ENCODE measurements at places on chromosomes 5 and 9.

- no peak for DNase-seq
Measured at GRCh38 chr9:25994605-25995004, 316.4 kb upstream of the TUSC1 start.

DNA sequence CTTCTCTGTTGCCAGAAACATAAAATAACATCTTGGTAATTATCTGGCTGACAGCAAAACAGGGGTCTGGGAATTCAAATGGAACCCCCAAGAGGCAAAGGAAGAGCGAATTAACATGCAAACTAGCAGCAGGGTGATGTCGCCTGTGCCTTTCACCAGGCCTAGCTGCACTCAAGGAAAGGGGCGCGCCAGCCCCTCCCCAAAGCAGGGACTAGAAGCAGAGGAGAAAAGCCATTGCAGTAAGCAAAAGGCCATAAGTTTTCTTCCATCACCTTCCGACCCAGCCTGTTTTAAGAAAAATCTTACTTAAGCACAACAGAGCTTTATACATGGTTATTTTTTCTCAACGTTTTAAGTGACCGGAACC, 539 bp downstream of the POC5 start:
- no peak for DNase-seq

DNA sequence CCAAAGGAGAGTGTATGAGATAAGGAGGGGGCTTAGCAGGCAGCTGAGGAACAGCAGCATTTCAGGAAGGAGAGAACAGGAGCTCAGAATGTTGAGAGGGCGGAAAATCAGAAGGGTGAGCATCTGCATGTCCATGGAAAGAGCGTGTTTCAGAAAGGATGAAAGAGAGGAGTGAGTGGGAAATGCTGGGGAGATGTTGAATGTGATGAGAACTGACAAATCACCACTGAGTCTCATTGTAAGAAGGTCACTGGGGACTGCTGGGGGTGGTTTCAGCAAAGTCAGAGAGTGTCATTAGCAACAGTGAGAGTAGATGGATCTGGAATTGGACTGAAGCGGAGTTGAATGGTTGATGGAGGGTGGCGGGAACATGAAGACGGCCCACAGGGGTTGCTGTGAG, 65.8 kb downstream of the ANKRD33B start:
- DNase-seq: no peak

DNA sequence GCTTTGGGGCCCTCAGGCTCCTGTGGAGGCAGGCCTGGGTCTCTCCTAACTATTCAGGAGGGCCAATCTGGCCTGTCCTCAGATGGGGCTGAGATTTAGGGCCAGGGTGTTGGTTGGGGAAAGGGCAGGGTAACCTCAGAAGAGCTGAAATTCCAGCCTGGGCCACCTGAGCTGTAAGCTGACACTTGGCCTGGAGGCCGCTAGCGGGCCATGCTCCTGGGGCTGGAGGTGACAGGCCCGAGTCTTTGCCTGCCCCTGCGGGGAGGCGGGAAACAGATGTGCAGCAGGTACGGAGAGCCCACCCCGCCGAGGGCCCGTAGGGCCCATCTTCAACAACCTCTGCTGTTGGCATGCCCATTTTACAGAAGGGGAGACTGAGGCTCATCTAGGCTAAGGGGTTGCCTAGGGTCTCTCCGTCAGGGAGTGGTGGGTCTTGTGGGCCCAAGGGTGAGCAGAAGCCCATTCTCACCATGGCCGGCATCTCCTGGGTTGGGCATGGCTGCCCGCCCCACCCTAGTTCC, 69.5 kb downstream of the RXRA start:
- DNase-seq: no peak

GRCh38 chr5:178462816-178463215, 127.4 kb downstream of the COL23A1 start:
- DNase-seq: no peak

GRCh38 chr5:55708732-55709131, 3.4 kb downstream of the SLC38A9 start:
- peak; percentile 51 for DNase-seq

- DNase-seq: no peak
Measured at GRCh38 chr5:172815631-172816030, 18.4 kb upstream of the ERGIC1 start.

GRCh38 chr5:75611311-75612225, at the start of gene ANKDD1B:
Gene ANKDD1B, plus strand, starts transcription at chr5:75611453. Its CDS starts 182 bp downstream, at chr5:75611635.
- peak; percentile 43 for DNase-seq

- no peak for DNase-seq
Measured at GRCh38 chr5:149257131-149257530, 14.5 kb upstream of the AFAP1L1 start.

DNA sequence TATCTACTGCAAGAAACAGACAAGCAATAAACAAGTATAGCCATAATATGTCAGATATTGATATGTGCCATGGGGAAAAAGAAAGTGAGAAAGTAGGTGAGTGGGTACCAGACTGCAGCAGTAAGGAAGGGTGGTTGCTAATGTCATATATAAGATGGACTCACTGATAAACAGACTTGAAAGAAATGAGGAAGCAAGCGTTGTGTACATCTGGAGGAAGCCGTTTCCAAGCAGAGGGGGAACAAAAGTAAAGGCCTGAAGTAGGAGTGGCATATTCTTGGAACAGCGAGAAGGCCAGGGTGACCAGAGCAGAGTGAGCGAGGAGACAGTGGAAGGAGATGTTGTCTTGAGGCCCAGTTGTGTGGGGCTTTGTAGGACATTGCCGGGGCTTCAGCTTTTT, 142.2 kb upstream of the MAP3K1 start:
- no peak for DNase-seq

DNA sequence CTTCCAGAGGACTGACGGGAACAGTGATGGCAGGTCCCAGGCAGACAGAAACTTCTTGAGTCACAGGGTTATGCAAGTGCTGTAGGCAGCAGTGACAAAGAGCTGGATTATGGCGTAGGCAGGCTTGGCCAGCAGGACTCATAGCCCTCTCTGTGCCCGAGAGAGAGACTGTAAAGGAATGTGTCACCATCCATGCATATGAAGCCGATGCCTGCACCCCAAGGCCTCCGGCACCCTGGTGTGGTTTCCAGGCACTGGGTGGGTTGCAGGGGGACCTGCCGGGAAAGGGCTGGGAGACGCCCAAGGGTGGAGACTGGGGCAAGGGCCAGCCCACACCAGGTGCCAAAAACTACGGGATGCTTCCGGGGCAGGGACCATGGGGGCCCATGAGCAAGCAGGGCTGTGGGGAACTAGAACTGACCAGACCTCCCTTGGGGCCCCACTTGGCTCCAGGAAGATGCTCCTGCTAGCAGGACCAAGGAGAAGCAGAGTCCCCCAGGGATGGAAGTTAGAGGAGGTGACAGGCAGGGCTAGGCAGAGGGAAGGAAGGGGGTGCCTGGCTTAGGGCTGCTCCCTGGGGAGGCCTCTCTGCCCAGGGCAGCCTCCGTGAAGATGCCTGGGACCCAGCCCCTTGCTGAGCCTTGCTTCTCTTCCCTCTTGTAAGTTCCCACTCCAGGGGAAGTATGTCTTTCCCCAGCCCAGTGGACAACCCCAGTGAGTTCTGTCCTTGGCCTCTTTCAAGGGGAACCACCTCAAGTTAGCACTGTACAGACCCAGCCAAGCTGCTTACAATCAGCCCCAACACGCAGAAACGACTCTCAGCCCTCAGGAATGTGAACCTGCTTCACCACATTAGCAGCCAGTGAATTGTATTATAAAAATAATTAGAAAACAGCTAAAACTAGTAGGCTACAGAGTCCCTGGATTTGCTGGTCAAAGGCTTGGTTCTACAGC, 10.5 kb upstream of the IPPK start:
- peak; percentile 46 for DNase-seq

- DNase-seq: no peak
Measured at GRCh38 chr5:127585661-127586060, 63.2 kb upstream of the CTXN3 start.

DNA sequence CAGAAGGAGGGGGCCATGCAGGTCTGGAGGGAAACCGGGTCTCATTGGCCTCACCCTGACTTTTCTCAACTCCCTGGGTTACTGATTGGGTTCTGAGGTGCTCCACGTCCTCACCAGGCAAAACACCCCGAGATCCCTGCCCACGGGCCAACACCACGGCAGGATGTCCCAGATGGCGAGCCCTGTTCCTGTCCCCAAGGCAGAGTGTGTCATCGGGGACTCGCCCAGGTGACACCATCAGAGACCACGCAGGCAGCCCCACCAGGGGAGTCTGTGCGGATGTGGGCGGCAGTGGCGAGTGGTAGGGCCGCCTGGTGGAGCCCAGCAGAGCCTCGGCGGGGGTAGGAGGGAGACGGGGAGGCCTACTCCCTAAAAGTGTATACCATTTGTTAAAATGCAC, 59.0 kb upstream of the UBAC1 start:
- no peak for DNase-seq

- peak; percentile 98 for DNase-seq
Measured at GRCh38 chr5:57692582-57693487, 210.2 kb upstream of the ACTBL2 start.

DNA sequence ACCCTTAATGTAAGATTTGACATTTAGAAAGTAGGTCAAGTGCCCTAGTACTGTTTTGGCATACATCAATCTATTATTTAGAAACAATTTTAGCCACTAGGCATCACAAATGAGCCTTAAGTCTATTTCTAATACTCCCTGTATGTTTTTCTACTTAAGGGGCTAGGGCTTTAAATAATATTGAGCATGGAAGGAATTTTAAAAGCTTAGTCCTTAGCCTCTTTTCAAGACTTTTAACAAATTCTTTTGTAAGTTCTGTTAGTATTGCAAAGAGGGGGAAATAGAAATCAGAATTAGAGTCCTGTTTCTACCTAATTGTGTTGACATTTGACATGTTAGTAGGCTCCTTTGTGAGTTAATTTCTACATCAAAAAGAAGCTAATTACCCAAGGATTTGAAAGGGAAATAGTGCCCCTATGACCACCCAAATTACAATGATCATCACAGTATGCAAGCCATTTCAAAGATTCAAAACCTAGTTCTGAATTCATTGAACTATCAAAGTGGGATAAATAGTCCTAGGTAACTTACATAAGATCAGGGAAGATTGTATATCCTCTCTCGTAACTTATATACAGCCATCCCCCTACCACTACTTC, 647.8 kb upstream of the ACO1 start:
- no peak for DNase-seq

GRCh38 chr5:112637343-112637742, 100.3 kb upstream of the APC start:
- DNase-seq: peak; percentile 2

DNA sequence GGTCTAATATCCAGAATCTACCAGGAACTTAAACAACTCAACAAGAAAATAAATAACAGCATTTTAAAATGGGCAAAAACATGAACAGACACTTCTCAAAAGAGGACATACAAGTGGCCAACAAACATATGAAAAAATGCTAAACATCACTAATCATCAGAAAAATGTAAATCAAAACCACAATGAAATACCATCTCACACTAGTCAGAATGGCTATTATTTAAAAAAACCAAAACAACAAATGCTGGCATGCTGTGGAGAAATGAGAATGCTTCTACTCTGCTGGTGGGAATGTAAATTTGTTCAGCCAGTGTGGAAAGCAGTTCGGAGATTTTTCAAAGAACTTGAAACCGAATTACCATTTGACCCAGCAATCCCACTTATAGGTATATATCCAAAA, 63.1 kb downstream of the ADAMTS6 start:
- peak; percentile 16 for DNase-seq

DNA sequence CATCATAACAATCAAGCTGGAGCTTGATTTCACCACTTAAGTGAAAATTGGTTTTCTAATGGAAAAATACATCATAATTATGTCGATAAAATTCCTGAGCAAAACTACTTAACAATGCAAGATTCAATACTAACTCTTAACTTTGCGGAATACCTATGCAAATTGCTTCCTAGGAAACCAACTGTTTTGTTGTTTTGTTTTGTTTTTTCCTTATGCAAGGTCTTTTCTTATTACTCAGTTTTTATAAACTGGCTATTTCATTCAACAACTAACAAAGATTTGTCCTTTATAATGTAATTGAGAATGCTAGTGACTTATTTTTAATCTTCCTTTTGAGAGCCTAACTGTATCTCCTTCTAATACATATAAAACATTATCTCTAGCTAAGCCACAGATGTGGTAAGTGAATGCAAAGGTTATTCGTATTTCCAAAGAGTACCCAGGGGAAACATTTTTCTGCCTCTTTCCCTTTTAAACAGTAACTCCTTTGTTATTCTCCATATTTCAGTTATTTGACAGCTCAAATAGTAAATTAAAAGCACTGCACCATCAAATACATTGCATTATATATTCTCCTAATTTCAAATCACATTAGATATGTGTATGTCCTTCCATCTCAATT, 609.4 kb downstream of the SLCO4C1 start:
- no peak for DNase-seq

- DNase-seq: peak; percentile 51
Measured at GRCh38 chr5:133015466-133015865, 10.9 kb downstream of the ZCCHC10 start.

DNA sequence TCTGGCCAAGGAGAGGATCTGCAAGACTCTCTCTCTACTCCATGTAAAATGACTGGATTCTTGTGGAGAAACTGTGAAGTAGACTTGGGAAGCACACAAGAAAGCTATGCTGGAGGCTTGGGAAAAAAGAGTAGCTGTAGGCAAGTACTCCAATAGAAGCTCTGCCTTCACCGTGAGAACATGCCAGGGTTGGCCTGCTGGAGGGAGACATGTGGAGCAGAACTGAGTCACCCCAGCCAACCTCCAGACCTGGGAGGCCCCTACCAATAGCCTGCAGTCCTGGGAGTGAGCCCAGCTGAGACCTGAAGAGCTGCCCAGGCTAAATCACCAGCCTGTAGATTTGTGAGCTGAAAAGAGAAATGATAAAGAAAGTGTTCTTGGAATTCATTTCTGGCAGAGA, 66.6 kb downstream of the DEPDC1B start:
- peak; percentile 84 for DNase-seq

DNA sequence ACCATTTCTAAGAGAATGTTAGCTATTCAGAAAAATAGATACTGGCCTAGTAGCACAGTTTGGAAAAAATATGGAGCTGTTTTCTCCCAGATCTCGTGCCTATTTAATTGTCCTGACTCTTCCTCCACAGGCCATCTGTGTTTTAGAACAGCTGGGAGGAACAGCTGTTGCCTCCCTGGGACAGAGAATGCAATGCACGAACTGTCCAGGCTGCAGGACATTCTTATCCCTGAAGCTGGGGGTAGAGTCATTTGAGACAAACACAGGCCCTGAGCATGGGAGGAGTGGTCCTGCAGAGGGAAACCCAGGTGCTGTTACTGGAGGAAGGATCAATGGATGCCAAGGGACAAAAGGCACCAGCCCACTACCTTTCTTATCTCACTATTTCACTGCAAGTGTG, 20.9 kb upstream of the SPARC start:
- no peak for DNase-seq

GRCh38 chr9:99005651-99006050, 61.9 kb downstream of the COL15A1 start:
- no peak for DNase-seq

DNA sequence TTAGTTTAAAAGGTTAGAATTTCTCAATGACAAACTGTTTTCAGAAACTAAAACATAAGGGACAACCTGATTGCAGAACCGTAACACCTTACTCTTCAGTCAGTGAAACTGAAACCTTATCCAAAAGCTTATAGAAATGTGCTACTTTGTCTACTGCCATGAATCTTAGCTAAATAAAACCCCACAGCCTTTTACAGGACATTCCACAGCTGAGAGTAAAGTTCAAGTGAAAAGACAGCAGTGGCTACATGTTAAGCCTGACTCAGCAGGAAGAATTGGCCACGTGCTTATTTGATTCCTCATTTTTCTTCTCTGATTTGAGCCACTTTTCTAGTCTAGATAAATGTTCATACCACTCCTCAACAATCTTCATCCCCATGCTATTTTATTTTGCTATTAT, 278.7 kb upstream of the ISL1 start:
- DNase-seq: no peak

GRCh38 chr9:104970271-104970987, 42.5 kb upstream of the ABCA1 start:
- peak; percentile 76 for DNase-seq

GRCh38 chr5:36242534-36243485, 1.1 kb upstream of the NADK2 start:
- no peak for DNase-seq
